Activated gamma-delta T cell treated with Interleukin-2 at 50 U/mL for 16 hours (primary cell): ENCODE measurements at places on chromosomes 13 and 19.

- no peak for DNase-seq
Observed at GRCh38 chr13:78131346-78131745, 212.7 kb upstream of the EDNRB start.

- no peak for DNase-seq
Observed at GRCh38 chr19:20397292-20397691, 168.3 kb downstream of the ZNF737 start.

- DNase-seq = no peak
Observed at GRCh38 chr13:36813225-36813624, 5.8 kb upstream of the RFXAP start.

DNA sequence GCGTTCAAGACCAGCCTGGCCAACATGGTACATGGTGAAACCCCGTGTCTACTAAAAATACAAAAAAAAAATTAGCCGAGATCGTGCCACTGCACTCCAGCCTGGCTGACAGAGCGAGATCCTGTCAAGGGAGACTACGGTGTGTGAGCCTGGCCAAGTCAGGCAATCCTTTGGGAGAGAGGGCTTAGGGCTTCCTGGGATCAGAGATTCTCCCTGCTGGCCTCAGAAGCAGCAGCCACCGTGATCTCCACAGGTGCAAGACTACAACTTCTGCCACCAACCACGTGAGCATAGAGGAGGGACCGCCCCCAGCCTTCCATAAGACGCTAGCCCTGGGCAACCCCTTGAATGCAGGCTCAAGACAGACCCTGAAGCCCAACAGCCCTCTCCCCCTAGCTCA is 7.6 kb downstream of the MFSD12 start:
- DNase-seq = no peak

DNA sequence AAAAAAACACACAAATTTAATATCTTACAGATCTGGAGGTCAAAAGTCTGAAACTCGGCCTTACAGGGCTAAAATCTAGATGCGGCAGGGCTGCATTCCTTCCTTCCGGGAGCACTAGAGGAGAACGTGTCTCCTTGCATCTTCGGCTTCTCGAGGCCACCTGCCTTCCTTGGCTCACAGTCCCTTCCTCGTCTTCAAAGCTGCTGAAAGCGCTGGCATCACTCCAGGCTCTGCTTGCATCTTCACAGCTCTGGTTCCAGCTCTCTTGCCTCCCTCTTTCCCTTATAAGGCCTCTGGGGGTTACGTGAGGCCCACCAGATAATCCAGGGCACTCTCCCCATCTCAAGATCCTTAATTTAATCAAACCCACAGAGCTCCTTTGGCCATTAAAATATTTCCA is 10.5 kb downstream of the XRCC1 start:
- no peak for DNase-seq
